ENCODE measurements at places on chromosomes 2 and 18. TPM values are rescaled to one million over a fixed set of nuclear protein-coding genes. Genes with fewer than 3 reads are reported as not detected.

The SULT6B1 gene
- total RNA-seq = not detected

The CAPN13 gene
- not detected for total RNA-seq

The UGT1A6 gene
- total RNA-seq = not detected

The CCDC121 gene
- total RNA-seq = 5.1 TPM

The ALPG gene
- not detected for total RNA-seq

The DHRS9 gene
- total RNA-seq = not detected

The GDF7 gene
- not detected for total RNA-seq

The KLHL41 gene
- 0.31 TPM for total RNA-seq

DNA sequence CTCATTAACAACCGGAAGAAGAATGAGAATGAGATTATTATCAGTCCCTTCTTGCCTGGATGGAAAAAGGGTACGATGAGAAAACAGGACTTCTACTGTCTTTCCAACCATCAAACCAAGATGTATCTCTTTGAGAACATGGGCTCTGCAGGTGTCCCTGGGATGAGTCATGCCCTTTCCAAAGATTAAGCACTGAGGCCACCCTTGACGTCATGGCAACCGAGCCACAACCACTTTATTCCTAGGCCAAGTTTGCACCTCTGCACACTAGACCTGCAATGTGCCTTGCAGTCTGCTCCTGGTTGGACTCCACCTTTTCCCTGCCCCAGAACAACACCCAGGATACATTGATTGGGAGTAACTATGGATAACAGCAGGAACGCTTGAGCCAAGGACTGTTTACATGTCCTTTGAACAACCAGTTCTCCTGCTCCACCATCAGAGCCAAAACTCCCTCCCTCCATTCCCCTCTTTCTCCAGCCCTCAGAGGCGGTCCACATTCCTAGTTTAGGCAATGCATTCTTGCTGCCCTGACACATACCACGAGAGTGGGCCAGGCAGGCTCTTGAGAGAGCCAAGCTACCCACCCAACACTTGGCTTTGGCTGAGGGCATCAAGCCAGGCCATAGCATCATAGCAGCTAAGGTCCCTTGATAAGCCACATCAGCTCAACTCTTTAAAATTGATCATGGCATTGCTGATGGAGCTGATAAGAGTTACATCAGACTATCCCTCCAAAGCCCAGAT, 310.7 kb downstream of the TNS1 start:
- no peak for DNase-seq

- no peak for DNase-seq
These were observed 113.0 kb downstream of the QPCT start for GRCh38 chr2:37457401-37457901.

DNA sequence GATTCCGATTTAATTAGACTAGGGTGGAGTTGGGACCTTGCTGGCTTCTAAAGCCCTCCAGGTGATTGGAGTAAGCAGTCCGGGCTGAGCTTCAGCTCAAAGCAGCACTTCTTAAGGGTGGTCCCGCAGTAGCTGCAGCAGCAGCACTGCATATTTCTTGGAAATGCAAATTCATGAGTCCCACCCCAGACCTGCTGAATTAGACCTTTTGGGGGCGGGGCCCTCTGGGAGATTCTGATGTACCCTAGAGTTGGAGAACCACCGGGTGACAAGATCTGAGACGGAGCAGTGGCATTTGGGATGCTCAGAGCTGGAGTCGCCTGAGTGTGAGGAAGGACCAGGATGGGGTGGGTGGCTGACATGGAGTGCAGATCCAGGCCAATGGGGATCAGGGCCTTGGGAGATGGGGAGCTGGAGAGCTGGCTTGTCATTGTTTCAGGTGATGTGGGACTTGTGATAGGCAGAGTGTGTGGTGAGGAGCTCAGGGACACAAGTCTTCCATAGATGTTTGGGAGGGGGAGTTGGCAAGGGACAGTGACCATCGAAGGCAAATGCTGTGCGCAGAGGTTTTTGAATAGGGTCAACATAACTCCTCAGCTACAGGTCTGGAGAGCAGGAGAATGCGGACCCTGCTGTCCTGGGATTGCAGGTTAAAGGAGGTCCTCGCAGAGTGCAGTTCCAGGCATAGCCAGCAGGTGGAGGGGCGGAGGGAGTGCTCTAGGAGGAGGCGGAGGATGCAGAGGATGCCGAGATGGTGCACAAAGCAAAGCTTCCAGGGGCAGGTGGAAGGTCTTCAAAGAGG, 130.9 kb upstream of the RAB12 start:
- peak; percentile 82 for DNase-seq

DNA sequence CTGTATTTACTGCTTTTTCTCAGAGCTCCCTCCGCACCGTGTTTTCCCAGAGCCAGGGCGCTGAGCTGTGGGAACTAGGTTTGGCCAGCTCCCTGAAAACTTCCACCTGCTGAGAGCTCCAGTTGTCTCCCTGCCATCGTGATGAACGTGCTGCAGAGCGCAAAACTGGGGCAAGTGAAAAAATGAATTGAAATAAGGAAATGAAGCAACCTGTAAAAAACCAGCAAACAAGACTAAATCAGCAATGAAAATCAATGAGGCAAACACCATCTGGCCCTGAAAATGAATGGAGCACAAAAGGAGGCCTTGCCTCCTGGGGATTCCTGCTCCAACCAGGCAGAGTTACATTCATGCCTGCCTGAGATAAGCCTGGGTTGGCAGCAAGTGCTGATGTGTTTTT, 129.9 kb downstream of the MARCHF4 start:
- DNase-seq = peak; percentile 52

GRCh38 chr18:26648509-26649192, 100.3 kb upstream of the KCTD1 start:
- DNase-seq = no peak

DNA sequence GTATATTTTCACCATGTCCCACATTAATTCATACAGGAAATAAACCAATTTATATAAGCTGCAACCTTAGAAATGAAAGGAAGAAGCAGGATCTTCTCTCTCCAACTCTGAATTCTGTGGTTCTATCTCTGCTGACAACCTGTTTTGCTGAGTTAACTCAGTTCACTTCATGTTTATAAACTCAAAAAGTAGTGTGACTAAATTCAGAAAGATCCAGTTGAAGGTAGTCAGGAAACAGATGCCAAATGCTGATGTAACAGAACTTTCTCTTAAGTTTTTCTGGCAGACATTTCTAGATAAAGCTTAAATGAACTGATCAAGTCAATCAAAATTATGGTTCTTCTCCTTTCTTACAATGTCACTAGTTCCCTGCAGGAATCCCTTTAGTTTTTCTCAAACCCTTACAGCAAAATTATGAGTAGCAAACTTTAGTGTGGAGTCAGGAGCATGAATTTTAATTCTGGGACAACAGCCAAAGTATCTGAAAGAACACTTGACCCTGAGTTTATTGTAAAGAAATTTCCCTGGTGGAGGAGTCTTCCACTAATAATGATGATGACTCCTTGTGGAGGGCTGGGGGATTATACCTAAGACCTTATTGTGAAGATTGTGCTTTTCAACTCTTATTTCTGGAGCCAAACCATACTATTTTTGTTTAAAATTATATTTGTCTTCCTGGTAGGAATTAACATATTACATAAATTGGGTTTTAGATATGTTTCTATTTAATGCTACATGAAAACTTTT, 216.9 kb downstream of the MYO3B start:
- DNase-seq = no peak

- peak; percentile 10 for DNase-seq
These were observed 764.6 kb upstream of the PKDCC start for GRCh38 chr2:41283079-41283775.

GRCh38 chr18:51498085-51498855, 300.8 kb upstream of the MEX3C start:
- no peak for DNase-seq

DNA sequence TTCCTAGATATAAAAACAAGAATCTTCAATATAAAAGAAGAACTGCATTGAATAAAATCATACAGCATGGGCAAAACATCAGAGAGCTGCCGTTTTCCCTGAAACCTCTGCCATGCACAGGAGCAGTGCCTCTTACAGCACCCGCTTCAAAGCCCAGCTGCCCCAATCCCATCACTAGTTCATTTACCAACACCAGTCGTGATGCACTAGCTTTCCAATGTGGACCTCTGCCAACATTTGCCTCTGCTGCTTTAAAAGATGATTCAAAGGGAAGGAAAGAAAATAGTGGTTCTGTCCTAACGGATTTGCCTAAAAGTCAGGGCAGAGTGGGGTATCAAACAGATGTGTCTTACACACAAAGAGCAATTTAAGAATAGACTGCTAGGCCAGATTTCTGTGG, 43.4 kb upstream of the AP1S3 start:
- DNase-seq = no peak

DNA sequence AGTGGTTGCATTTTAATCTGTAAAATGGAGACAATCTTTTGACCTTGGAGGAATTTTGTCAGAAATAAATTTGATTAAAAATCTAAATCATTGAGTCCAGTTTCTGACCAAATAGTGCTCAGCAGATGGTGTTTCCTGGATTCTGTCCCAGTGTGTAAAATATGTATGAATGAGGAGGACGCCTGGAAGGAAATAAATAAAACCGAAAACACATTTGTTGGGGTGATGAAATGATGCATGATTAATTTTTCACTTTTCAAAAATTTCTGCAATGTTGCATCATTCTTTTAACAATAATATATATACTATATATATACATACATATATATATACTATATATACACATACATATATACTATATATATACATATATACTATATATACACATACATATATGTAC, 261.1 kb upstream of the TRIB2 start:
- DNase-seq = no peak

GRCh38 chr18:3605486-3605952, 155.5 kb downstream of the TGIF1 start:
- no peak for DNase-seq

- DNase-seq = no peak
These were observed 33.2 kb downstream of the PTPN4 start for GRCh38 chr2:119792907-119793312.

- DNase-seq = no peak
These were observed 64.0 kb upstream of the SMAD7 start for GRCh38 chr18:49014605-49015267.

DNA sequence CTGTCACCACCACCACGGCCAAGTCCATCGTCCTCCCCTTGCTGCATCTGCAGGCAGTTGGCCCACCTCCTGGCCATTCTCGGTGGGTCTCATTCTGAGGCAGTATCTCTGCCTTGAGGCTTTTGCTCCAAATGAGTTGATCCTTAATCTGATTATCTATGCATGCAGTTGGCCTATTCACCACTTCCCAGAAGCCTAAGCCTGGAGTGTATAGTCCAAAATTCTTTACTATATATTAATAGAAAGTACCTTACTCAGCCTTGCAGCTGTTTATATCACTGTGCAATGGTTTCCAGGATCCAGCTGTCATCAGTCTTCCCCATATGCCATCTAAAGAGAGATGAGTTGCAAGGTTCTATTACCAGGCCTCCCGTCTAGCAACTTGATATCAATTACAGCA, 292.4 kb downstream of the SS18 start:
- no peak for DNase-seq

GRCh38 chr2:56014046-56014730, 90.6 kb upstream of the EFEMP1 start:
- DNase-seq = peak; percentile 55

DNA sequence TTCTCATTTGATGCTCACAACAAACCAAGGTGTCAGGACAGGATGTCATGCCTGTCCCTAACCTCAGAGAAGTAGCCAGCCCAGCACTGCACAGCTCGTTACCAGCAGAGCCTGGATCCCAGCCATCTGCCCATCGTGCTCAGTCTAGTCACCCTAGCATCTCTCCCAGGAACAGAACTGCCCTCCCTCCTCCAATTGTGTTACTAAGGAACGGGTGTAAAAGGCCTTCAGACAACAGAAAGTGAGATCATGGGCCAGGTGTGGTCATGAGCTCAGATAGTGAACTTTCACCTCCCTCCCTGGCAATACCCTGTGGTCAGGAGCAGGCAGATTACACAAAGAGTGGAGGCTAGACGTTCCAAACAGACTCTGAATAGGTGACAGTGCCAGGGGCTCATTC, 111.8 kb upstream of the PPP1CB start:
- no peak for DNase-seq

DNA sequence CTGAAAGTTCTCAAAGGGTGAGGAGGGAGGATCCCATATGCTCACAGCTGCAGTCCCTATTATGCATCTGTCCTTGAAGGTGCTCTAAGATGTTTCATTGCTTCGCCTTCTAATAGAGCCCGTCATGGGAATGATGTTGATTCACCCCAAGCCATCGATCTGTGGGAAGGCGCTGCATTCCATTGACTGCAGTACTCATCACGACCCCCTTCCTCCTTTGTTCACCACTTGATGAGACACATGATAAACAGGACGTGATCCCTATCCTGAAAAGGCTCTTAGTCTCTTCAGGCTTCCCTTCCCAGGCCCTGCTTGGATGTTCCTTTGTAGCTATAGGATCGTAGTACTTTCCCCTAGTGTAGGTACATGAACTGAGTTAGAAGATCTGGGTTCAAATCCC, 181.8 kb downstream of the AGPS start:
- no peak for DNase-seq
